ENCODE measurements at places on chromosomes 13 and 19.

- peak; percentile 92 for DNase-seq
Measured at GRCh38 chr19:49929121-49929610, at the start of the genes ATF5 and NUP62. ATF5 (plus strand) TSS chr19:49929205; CDS start chr19:49930851, 1,646 bp downstream. NUP62 (minus strand) TSS chr19:49929504; CDS start chr19:49909807, 19,697 bp downstream.

DNA sequence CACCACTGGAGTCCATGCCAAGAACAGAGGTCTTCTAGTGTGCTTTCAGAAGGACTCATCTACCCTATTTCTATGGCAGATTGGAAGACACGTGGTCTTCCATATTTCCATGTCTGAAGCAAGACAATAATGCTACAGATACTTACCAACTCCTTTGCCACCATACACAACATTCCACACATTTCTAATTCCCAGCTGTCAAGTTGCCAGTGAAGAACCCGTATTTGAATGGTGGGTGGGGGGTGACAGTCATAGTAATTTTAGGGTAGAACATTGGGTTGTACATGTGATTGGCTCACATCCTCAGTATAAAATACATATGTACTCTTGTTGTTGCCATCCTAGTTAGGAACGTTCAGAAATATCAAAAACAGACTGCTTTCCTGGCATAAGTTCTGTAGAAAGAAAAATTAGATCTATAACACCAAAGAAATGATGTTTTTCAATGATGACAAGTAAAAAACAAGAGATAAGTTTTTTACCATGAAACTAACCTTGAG, 69.3 kb downstream of the LHFPL6 start:
- no peak for DNase-seq

- DNase-seq: no peak
Measured at GRCh38 chr19:35223084-35223790, 5.3 kb downstream of the FAM187B start.

DNA sequence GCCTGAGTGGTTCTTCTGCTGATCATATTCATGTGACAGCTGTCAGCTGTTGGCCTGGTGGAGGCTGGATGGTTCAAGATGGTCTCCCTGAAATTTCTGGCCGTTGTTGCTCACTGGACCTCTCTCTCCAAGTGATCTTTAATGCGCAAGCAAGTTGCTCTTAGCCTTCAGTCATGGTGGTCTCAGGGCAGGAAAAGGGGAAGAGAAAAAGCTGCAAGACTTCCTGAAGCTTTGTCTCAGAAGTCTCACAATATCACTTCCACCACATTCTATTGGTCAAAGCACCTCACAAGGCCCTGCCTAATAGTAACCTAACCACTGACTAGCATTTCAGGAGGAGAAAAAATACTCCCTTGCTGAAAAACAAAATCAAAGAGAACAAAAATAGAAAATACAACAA, 1.6 kb upstream of the ZNF567 start:
- no peak for DNase-seq

DNA sequence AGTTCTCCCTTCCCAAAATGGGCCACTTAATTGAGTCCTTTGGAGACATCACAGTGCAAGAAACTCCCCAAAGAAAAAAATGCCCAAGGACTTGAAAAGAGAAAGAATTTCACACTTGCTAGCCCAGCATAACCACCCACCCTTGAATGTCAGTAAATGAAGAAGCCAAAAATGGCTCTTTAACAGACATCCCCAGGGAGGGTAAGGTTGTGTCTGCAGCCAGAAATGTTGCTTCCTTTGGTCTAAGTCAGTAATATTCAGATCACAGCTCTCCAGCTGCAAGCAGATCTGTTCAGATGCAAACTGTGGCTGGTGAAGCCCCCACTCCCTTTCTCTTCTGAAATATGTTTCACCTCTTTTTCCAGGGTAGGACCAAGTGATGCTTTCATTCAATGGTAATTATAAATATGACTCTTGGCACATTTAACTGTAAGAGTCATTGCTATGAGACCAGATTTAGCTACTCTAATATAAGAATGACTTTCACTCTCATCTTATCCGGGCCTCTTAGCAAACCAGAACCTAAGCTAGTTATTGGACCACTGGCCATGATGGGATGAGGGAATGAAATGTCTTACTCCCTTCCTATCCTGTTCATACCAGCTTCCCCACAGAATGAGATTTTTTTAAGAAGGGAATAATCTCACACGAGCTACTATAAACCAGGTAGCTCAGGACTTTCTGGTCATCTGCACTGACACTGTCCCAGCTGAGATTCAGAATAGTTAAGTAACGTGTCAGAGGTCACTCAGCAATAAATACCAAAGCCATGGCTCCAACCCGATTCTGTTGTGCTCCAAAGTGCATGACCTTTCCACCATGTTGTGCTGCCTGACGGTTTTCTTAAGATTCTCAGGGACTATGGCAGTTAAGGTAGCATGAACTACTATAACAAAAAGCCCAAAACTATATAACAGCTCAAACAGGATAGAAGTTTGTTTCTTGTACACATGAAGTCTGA, 234.1 kb downstream of the FOXO1 start:
- DNase-seq: no peak

GRCh38 chr19:49986354-49986753, 25.4 kb upstream of the SIGLEC11 start:
- no peak for DNase-seq

DNA sequence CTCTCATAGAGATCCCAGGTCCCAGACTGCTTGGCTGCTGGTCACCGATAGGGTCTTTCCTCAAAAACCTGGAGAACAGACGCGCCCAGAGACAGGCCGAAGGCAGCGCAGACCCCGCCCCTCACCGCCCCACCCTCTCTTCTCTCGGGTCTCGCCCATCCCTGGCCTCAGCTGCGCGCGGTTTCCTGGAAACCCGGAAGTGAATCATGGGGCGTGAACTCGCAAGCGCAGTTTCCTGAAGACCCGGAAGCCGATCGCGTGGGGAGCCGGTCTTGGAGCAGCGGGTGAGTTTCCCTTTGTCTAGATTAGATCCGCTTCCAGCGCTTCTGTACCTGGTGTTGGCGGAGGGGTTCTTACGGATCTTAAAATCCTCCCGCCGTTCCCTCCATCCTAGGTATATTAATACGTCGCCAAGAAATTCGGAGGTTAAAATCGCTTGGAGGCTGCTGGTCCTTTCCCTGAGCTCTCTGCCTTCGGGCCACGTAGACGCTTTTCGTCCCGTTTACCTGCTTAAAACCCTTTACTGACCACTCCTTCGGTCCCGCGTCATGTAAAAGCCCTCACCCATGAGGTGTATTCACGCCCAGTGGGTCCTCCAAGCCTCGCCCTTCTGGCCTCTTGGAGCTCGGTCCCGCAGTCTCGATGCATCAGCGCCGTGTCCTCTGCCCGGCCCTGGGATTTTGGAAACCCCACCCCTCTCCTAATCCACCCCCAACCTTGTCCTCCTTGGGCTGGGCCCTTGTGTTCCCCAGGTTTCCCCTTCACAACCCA, at the start of gene ZNF578:
Gene ZNF578 (plus strand): TSS at position 230 of the 771 bp plus-strand sequence. CDS start 48,293 bp downstream, outside the sequence.
- peak; percentile 86 for DNase-seq

DNA sequence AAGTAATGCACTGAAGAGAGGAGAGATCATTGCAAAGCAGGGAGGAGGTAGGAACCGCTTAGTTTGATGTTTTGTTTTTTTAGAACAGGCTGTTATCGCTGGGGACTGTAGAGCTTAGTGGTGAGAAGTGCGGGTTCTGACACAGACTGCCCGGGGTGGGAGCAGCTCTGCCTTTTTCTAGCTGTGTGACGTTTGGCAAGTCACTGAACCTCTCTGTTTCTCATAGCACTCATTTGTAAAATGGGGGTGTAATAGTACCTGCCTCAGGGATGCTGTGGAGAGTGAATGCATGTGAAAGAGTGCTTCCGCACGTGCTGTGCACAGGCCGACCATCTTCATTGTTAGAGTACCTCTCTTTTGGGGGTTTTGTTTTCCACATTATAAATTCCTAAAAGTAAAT, 19.3 kb downstream of the PRAM1 start:
- no peak for DNase-seq

GRCh38 chr13:50990065-50990817, 80.7 kb downstream of the RNASEH2B start:
- DNase-seq: no peak

DNA sequence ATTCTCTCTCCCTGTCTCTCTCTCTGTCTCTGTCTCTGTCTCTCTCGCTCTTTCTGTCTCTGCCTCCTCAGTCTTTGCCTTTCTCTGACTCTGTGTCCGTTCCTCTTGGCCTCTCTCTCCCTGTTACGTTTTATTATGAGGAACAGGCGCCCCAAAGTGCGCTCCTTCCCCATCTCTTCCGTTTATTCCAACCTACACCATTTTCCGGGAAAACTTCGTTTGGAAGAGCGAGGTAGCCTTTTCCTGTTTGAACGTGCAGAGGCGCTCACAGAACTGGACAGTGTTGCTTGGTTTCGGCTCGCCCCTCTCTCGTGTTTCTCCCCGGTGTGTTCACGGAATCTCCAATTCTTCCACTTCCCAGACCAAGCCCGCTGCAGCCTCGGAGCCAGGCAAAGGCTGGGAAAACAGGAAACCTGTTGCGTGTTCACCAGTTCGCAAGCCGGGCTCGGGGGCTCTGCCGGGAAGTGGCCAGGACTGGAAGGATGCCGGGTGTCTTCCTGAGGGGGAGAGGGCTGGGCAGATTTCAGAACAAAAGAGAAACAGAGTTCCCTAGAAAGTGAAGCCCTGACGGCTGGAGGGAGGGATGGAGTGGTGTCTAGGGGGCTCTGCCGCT, 605 bp downstream of the TMEM255B start:
- no peak for DNase-seq

GRCh38 chr13:29109987-29110386, 289.8 kb downstream of the MTUS2 start:
- no peak for DNase-seq

GRCh38 chr19:40245506-40246128, 19.1 kb upstream of the CCNP start:
- DNase-seq: no peak

- no peak for DNase-seq
Measured at GRCh38 chr19:54448040-54448773, 792 bp upstream of the LENG8 start.

- no peak for DNase-seq
Measured at GRCh38 chr19:16272945-16273344, 51.7 kb upstream of the KLF2 start.

DNA sequence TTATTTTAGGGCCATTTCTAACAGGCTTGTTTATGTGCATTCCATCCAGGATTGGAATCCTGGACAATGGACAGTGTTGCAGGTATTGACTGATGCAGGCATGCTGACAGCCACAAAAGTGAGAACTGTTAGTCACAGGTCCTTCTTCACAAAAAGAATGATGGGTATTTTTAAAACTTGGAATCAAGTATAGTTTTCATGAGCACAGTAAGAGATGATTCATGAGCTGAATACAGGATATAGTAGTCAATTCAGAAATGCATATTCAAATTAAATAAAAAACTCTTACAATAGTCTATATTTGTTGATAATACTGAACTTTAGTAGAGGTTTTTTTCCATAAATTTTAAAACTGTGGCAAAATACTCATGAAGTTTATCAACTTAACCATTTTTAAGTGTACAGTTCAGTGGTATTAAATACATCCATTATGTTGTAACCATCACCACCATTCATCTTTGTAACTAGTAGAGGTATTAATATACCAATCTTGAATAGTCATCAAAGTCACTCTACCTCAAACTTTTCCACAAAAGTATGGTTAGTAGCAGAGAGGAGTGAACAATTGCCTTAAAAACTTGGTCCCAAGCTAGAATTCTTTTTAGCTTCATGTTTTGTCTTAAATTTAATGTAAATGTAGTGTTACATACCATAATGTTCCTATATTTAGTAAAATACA, 79.5 kb downstream of the KCNRG start:
- DNase-seq: no peak

DNA sequence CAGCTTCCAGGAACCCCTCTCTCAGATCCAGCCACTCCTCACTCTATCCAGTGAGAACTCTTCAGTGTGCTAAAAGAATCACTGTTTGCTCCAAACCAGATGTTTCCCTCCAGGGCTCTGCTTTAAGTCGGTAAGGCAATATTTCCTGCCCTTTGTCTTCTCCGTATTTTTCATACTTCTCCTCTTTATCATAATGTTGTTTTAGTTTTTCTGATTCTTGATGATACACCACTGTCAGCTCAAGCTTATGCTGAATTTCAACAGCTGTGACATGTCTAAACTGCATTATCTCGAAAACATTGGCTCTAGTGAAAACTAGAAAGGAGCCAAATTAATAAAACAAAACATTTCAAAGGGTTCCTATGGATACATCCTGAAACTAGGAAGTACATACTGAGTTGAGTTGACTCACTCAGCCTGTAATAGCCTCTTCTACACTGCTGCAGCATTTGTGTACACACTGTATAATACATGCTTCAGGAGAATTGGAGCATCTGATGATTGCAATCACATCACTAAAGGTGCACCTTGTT, 39.8 kb downstream of the GPR180 start:
- DNase-seq: no peak

- no peak for DNase-seq
Measured at GRCh38 chr13:102089177-102089576, 312.7 kb downstream of the FGF14 start.

- DNase-seq: no peak
Measured at GRCh38 chr19:53157626-53158025, 1.2 kb downstream of the ZNF347 start.

GRCh38 chr19:18274219-18274780, at the start of gene IQCN:
IQCN (minus strand) TSS chr19:18274452; CDS start chr19:18269478, 4,974 bp downstream.
- DNase-seq: no peak

DNA sequence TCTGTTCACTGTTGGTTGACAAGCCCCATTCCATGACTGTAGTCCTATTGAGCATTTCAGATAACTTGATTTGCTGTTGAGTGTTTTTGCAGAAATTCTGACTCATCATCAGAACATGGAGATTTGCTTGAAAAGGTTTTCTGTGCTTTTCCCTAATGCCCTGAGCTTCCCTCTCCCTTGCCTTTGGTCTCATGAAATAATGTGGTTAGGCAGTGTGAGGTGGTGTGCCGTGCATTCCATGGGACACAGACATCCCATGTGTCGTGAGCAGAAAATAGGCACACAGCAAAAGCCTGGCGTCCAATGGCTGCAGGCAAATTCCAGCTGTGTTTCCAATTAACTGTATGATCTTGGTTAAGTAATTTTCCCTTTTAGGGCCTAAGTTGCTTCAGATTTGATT, 197.4 kb downstream of the DLEU7 start:
- no peak for DNase-seq

DNA sequence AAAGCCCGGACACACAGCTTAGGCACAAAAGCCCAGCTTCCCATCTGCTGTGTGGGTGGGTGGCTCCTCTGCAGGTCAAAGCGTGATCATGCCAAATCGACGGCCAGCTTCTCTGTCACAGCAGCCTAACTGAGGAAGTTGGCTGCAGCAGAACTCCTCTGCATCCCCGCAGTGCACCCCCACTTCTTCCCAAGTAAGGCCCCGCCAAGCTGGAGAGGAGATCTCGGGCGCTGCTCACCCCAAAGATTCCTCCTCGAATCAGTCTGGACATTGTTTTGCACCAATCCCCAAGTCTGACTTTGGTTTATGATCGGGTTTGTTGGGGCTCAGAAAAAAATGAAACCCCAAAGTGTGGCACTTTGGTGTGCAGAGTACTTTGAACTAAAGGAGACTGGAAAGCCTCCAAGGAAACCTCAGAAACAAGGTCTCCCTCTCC, 19.7 kb upstream of the CPB2 start:
- no peak for DNase-seq

GRCh38 chr13:113616991-113617749, 32.6 kb downstream of the TFDP1 start:
- DNase-seq: no peak

- DNase-seq: peak; percentile 9
Measured at GRCh38 chr13:36131222-36131930, at the start of gene DCLK1. DCLK1 (minus strand) TSS chr13:36131382.

All from NCI-H1436 (cell line).